SIG-M5 (cell line): ENCODE measurements at places on chromosomes 5 and 9.

DNA sequence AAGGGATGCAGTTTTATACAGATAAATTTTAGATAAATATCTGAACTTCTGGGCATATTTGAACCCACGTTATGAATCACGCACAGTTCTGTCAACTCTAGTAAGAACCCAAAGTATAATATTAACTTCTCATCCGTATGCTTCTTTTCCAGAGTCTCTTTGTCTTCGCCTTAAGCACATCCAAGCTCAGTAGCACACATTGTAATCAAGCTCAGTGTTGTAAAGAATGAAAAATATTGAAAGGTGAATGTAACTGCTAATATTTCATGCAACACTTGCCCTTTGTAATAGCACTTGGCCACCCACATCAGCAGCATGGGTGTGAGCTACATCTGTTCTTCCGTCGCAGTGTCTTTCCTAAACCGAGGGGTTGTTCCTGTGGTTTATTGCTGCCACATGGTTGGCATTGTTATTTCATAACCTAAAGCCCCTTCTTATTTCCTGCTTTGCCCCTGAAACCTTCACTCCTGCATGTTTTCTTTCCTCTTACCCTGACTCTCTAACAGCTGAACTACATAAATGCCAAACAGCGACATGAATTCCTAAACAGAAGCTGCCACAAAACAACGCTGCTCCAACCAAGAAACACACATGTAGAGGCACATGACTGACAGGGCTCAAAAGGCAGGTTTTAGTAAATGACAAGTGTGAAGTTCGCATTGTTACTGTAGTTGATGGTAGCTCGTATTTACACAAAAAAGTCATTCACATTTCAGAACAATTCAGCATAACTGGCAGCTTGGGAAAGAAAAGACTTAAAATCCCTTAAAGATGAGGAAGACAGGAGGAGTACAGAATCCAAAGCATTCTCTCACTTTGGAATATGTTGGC, 190.1 kb upstream of the MEF2C start:
- no peak for DNase-seq

DNA sequence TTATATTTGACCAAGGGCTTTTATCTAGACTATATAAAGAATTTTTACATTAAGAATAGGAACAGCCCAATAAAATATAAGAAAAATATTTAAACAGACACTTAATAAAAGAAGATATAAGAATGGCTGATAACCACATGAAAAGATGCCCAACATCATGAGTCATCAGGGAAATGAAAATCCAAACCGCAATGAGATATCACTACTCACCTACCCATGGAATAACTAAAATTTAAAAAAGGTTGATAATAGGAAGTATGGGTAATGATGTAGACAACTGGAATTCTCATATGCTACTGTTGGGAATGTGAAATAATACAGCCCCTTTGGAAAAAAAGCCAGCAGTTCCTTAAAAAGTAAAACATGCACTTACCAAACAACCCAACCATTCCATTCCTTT, 206.9 kb upstream of the PCSK5 start:
- no peak for DNase-seq

- DNase-seq: no peak
Measured at GRCh38 chr5:156326718-156327259, at the start of gene SGCD. Gene SGCD, plus strand, starts transcription at chr5:156327164.

- DNase-seq: no peak
Measured at GRCh38 chr5:16736158-16736995, 119.6 kb upstream of the RETREG1 start.

- DNase-seq: no peak
Measured at GRCh38 chr9:110847671-110848070, 179.1 kb downstream of the MUSK start.

GRCh38 chr9:18921366-18922075, 111.5 kb downstream of the SAXO1 start:
- no peak for DNase-seq

DNA sequence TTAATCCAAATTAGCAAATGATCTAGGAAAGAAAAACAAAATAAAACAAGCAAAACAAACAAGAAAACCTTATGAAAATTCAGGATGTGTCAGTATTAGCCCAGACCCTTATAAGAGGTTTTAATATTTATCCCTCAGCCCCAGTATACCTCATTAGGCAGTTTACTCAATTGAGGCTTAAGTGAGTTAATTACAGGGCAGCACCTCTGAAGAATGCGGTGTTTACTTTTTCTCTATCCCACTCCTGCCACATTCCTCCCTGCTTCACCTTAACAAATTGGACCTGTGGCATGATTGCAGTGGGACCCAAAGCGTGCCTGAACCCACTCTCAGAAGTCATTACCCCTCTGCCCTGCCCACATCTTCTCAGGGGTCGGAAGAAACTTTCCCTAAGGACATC, 67.1 kb downstream of the SIL1 start:
- no peak for DNase-seq

DNA sequence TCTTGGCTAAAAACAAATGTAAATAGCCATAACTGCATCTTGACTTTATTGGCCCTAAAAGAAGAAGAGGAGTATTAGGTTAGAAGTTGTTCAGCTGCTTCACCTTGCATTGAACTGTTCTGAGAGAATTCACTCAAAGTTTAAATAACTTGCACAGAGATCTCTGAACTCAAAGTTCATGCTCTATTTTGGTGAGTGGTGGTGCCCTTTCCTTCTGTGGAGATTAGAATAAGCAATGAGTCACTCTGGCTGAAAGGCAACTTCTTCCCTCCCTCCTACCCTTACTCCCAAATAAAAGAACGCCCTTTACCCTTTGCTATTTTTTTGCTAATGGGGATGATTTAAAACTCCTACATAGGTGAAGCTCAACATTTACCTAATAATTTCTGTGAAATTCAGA, 48.9 kb downstream of the ERMP1 start:
- DNase-seq: no peak

DNA sequence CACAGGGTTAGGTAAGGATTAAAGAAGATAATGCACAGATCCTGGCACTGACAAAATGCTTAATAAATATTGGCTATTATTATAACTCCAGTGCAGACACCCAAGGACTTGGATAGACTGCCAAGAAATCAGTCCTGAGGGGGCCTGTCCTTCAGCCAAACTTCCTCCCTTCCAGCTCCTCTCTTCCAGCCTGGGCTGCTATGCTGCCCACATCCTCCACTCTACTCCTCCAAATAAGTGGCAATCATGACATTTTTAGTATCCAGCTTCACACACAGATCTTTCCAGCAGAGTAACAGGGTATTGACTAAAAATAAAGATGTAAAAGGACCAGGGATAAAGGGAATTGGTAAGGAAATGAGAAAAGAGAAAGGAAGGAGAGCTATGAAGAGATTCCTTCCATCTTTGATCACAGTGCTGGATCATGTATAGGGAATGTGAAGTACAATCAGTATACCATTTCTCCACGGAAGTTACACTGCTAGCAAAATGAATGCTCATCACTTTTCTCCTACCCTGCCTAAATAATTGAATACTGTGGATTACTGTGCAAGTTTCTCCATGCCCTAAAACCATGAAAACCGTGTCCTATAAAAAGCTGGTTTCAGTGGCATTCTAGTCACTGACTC, 136.0 kb upstream of the OSMR start:
- DNase-seq: no peak

DNA sequence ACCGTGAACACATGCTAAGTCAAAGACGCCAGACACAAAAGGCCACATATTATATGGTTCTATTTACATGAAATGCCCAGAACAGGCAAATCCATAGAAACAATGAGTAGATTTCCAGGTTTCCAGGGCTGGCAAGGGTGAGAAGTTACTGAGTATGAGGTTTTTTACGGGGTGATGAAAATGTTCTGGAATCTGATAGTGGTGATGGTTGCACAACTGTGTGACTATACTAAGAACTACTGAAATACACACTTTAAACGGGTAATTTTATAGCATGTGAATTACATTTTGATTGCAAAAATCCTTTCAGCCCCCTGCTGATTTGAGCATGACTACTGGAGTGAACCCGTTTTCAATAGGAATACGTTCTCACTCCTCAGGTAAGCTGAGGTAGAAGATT, 46.7 kb upstream of the TBC1D9B start:
- no peak for DNase-seq
